Naive thymus-derived CD4-positive, alpha-beta T cell (primary cell): ENCODE measurements at places on chromosomes 13 and 19. TPM values are rescaled to one million over a fixed set of nuclear protein-coding genes. Genes with fewer than 3 reads are reported as not detected.

The FGF21 gene
- not detected for polyA plus RNA-seq

The TCF3 gene
- polyA plus RNA-seq = 15.6 TPM

The TMEM59L gene
- polyA plus RNA-seq = 0.74 TPM

The CD177 gene
- not detected for polyA plus RNA-seq

The ATP7B gene
- 0.18 TPM for polyA plus RNA-seq

The KLK6 gene
- not detected for polyA plus RNA-seq

The ATP4B gene
- not detected for polyA plus RNA-seq

The WDR62 gene
- 0.33 TPM for polyA plus RNA-seq

The TMEM145 gene
- polyA plus RNA-seq = not detected

The PABPC3 gene
- 0.13 TPM for polyA plus RNA-seq

The CGB3 gene
- not detected for polyA plus RNA-seq

The AMER2 gene
- 0.05 TPM for polyA plus RNA-seq

The SIGLEC8 gene
- polyA plus RNA-seq = not detected

The CYP2A6 gene
- polyA plus RNA-seq = not detected

The ZNF8 gene
- 0.97 TPM for polyA plus RNA-seq

The SIX5 gene
- polyA plus RNA-seq = 0.17 TPM

The ZNF274 gene
- 53.9 TPM for polyA plus RNA-seq

The TEAD2 gene
- polyA plus RNA-seq = not detected
